ENCODE measurements at places on chromosomes 12 and 14.
A peak's percentile ranks its signal among the peaks of the same experiment; 100 is the strongest.

DNA sequence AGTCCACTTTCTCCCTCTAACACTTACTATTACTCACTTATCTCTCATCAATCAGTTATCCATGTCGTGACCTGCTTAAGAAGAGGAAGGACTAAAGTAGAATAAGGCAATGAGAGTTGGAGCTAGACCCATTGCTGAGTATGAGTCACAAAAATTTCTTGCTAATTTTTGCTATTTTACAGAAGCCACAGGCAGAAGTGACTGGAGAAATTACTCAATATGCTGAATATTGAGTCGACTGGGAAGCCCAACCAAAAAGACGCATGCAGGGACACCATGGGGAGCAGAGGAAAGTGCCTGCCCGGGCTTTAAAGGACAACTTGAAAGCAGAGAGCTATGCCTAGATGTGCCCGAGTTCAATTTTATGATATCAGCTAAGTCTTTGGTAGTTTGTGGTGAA, 115.4 kb upstream of the FOXG1 start:
- DNase-seq: peak; percentile 2

GRCh38 chr14:27390155-27390554, 792.3 kb upstream of the NOVA1 start:
- no peak for DNase-seq

DNA sequence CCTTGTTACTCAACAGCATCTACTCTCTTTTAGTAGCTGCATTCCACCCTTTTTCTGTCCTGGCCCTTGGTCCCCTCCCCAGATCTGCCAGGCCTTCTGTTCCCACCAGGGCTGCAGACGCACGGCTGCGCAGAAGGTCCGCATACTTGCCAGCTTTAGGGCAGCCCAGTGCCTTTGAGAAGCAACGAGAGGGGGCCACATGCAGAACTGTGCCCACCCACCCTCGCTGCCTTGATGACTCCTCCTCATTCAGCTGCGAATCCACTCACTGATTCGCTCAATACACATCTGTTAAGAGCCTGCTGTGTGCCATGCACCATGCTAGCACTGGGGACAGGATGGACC, 39.2 kb downstream of the PRIMA1 start:
- no peak for DNase-seq

- no peak for DNase-seq
Measured at GRCh38 chr14:98368221-98368620, 903.8 kb downstream of the BCL11B start.

DNA sequence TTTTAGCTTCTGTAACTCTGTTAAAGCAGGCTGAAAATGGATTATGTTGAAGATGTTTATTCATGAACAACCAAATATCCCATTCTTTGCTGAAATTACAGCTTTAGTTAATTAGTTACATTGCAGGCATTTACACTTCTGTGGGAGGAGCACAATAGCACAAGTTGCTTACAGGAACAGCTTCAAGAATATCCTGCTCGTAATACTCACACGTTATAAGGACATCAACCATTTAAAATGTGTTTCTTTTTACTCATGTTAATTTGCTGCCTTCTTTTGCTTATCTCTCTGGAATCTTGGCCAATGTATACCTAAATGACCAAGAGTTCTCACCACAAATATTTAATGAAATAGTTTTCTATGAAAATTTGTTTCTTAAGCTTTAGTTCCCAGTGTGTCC, 305.2 kb upstream of the SYT1 start:
- DNase-seq: no peak

Data from suppressor macrophage treated with lipopolysaccharide for 4 hours (primary cell).